Activated B cell treated with CpG ODN at 0.5 μM for 24 hours (primary cell): ENCODE measurements at places on chromosomes 1 and 21. TPM values are rescaled to one million over a fixed set of nuclear protein-coding genes. Genes with fewer than 3 reads are reported as not detected.

BRDT gene
- not detected in 2 replicates for total RNA-seq

KRTAP11-1 gene
- not detected in 2 replicates for total RNA-seq

TRIM62 gene
- total RNA-seq, result 10.1 and 10.9 TPM in 2 replicates

DMRTA2 gene
- not detected in 2 replicates for total RNA-seq

IFI44 gene
- 9.2 and 10.4 TPM in 2 replicates for total RNA-seq

RALGPS2 gene
- total RNA-seq, result 171 and 207 TPM in 2 replicates

KIF26B gene
- 1.7 TPM in 2 replicates for total RNA-seq

GRCh38 chr1:30159015-30159414, 564.4 kb downstream of the MATN1 start:
- no peaks in the 10 kb centered on the region for H3K4me1 ChIP-seq
- no peak overlapping the region for H3K4me3 ChIP-seq
- no peak overlapping the region for H3K27ac ChIP-seq
- peaks cover 16% of the 10 kb centered on the region for H3K27me3 ChIP-seq
- no peak for DNase-seq

- H3K4me3 ChIP-seq, result no peak overlapping the region
- H3K36me3 ChIP-seq, result no peaks in the 10 kb centered on the region
- no peak for DNase-seq
- H3K27ac ChIP-seq, result no peak overlapping the region
- H3K4me1 ChIP-seq, result no peaks in the 10 kb centered on the region
Measured at GRCh38 chr1:119600976-119601375, 47.1 kb downstream of the ZNF697 start.

DNA sequence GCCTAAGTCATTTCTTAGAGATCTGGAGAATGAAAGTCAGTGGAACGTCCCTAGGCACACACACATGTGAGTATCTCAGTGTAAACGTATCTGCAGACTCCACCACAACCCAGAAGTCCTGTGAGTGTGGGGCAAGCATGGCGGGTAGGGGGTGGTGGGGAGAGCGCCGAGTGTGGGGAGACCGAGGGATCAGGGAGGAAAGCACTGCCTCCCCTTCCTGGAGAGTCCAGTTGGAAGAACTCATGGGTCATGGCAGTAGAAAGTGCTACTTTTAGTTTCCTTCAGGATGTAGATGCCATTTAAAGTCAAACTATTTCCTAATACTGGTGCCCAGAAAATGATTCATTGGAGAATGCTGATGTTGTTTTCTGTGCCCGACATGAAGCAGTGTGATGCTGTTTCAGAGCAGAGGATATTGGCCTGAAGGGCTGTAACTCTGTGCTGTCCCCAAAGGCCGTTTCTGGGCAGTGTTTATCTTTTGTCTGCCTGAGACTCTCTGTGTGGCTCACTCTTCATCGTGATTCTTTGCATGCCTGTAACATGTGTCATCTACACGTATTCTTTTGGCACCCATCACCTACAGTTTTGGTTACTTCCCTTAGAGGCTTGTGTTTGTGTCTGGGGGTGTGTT, 45.7 kb upstream of the TSPAN2 start:
- DNase-seq, result no peak
- H3K36me3 ChIP-seq, result no peaks in the 10 kb centered on the region
- no peak overlapping the region for H3K4me3 ChIP-seq
- H3K27ac ChIP-seq, result no peak overlapping the region
- H3K27me3 ChIP-seq, result peaks cover 10% of the 10 kb centered on the region
- H3K4me1 ChIP-seq, result peaks cover 3% of the 10 kb centered on the region

DNA sequence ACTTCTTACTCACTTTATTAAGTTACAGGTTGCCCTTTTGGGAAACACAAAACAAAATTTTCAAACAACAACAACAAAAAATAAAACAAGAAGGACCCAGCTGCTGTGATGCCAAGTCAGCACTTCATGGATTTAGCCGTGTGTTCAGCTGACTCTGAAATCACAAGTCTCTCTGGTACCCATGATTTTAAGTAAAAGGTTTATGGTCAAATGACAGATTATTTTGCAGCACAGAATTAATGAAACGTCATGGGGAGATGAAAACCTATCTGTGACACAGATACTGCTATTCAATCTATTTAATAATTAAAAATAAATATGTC, 7.1 kb downstream of the AJAP1 start:
- no peaks in the 10 kb centered on the region for H3K36me3 ChIP-seq
- H3K27me3 ChIP-seq, result peaks cover 57% of the 10 kb centered on the region
- no peak overlapping the region for H3K4me3 ChIP-seq

DNA sequence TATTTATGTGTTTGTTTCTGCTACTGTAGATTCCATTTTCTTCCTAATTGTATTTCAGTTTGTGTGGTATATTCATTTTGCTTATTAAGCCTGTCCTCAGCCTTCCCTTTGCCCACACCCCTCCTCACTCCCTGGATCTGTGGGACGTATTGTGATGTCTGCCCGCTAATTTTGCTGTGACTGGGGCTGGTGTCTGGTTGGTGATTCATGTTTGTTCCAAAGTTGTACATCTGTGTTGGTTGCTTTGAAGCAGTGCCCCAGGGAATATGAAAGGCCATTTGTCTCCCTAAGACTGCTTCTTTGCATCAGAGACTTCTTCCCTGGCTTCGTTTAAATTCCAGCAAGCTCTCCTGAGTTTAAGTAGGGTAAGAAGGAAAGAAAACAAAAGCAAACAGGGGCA, 289.5 kb upstream of the SGIP1 start:
- no peak overlapping the region for H3K4me3 ChIP-seq
- H3K27ac ChIP-seq, result no peak overlapping the region
- peaks cover 8% of the 10 kb centered on the region for H3K4me1 ChIP-seq
- no peak for DNase-seq

DNA sequence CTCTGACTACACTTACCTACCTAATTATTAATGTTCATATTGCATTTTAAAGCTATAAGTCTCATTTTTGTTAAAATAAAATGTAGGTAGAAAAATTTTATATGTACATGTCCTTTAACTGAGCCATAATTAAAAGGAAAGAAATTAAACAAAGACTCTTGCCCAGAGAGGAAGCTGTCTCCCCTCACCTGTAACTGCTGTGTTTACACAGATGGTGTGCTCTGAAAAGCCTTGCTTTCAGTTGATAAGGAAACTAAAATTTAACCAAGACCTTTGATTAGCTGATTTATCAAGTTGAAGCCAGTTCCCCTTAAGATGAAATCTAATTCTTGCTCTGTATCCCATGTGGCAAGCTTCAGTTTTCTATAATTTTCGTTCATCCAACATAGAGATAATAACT, 213.5 kb downstream of the LYPLAL1 start:
- no peak overlapping the region for H3K4me3 ChIP-seq
- H3K4me1 ChIP-seq, result no peaks in the 10 kb centered on the region
- H3K27me3 ChIP-seq, result no peaks in the 10 kb centered on the region

- no peak overlapping the region for H3K4me3 ChIP-seq
- no peaks in the 10 kb centered on the region for H3K36me3 ChIP-seq
- H3K4me1 ChIP-seq, result no peaks in the 10 kb centered on the region
- no peaks in the 10 kb centered on the region for H3K27me3 ChIP-seq
- no peak for DNase-seq
Measured at GRCh38 chr1:241310451-241310850, 46.6 kb downstream of the RGS7 start.

GRCh38 chr1:222106377-222106776, 364.5 kb upstream of the DUSP10 start:
- H3K27ac ChIP-seq, result no peak overlapping the region
- H3K4me1 ChIP-seq, result no peaks in the 10 kb centered on the region
- no peaks in the 10 kb centered on the region for H3K36me3 ChIP-seq
- no peak for DNase-seq
- peaks cover 4% of the 10 kb centered on the region for H3K27me3 ChIP-seq
